Activated CD8-positive, alpha-beta memory T cell treated with anti-CD3 and anti-CD28 coated beads for 1 hour (primary cell): ENCODE measurements at places on chromosomes 12 and 14.

GRCh38 chr14:51527073-51527472 lies 124.6 kb upstream of the FRMD6 start:
- no peak for DNase-seq

DNA sequence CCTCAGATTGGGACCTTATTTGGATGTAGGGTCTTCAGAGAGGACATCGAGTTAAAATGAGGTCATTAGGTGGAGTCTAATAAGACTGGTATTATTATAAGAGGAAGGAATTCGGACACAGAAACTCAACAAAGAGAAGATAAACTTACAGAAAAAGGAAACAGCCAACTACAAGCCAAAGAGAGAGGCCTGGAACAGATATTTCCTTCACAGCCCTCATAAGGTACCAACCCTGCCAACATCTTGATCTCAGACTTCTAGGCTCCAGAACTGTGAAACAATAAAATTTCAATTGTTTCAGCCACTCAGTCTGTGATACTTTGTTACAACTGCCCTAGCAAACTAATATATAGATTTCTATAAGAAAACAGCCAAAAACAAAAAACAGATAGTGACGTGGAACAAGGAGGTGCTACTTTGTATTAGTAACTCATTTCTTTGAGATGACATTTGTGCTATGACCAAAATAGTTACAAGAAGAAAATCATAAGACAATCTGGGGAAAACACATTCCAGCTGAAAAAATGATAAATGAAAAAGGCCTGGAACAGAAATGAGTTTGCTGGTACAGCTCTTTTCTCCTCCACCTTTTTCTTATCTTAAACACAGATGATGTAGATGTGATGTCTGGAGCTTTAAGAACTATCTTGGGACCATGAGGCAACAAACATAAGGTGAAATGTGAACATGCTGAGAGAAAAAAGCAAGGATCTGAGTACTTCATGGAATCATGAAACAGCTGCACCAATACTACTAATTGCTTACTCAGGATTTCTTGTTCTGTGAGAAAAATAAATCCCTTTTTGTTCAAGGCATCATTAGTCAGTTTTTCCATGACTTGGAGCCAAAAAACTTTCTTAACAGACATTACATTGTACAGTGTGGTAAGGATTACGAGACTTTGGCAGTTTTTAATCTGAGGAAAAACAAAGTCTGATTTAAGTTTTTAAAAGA lies 243.2 kb downstream of the ANO6 start:
- DNase-seq, result no peak

DNA sequence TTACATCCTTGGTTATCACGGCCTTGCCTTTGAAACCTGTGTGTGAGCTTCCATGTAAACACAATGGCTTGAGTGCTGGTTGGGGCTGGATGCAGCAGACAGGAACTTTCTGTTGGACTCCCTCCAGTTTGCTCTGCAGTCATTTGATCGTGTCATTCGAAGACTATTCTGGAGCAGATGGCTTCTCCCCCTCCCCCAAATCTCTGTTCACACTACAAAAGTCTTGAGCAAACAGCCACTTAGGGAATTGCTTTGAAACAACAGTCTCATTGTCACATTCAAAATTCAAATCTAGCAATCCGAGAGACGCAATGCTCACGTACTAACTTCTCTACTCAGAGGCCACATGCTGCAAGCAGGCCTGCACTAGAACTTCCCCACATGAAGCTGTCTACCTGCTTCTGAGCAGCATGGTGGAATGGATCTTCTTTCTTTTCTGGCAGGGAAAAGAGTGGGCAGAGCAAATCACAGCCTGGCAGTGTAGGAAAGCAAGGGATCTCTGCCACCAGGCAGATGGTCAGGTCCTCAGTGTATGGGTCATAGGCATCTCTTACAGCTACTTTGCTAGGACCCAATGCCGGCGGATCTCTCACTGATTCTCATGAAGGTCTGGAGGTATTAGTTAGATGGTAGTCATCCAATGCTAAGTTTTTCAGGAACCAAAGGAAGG lies 214.2 kb downstream of the PPM1H start:
- DNase-seq, result no peak

DNA sequence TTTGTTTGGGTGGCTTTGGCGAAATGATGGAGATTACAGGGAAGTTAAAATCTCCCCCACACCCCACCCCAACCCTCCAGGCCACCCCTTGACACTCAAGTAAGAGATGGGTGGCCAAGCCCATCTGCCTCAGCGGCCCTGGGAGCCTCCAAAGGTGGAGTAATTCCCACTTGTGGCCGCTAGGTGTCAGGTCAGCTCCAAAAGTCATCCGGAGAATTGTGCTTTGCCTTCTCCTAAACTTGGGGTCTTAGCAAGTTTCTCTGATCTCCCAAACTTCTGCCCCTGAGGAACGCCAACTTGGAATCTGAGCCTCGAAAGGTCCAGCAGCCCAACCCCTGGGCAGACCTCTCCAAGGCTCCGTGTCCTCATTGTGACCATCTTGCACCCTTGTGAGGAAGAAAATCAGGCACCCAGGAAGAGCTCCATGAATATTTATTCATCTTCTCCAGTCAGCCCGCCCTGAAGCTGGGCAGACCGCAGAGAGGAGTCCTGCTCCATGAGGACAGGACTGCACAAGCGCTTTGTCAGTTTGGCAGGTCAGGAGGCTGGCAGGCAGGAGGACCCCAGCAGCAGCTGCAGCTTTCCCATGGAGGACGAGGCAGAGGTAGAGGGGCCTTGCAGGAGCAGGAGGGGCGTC lies 46.7 kb downstream of the LRRC74A start:
- DNase-seq, result peak; percentile 46

DNA sequence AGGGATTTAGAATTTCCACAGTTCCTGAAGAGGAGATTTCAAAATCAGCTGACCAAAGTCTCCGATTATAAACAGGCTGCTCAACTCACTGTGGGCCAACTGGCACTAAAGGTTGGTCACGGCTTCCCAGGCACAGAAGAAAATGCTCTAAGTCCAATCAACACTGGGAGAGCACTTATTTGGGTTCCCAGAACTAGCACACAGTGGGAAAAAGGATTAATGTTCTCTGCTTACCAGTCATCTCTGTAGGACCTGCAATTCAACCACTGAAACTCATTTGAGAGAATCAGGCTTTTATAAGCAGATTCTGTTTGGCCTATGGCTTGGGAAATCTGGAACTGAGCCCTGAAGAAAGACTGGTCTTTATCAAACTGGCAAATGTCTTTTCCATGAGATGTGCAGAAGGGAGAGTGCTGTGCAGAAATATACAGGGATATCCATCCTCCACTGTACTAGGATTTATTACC lies 49.4 kb downstream of the ABCC9 start:
- DNase-seq, result no peak

DNA sequence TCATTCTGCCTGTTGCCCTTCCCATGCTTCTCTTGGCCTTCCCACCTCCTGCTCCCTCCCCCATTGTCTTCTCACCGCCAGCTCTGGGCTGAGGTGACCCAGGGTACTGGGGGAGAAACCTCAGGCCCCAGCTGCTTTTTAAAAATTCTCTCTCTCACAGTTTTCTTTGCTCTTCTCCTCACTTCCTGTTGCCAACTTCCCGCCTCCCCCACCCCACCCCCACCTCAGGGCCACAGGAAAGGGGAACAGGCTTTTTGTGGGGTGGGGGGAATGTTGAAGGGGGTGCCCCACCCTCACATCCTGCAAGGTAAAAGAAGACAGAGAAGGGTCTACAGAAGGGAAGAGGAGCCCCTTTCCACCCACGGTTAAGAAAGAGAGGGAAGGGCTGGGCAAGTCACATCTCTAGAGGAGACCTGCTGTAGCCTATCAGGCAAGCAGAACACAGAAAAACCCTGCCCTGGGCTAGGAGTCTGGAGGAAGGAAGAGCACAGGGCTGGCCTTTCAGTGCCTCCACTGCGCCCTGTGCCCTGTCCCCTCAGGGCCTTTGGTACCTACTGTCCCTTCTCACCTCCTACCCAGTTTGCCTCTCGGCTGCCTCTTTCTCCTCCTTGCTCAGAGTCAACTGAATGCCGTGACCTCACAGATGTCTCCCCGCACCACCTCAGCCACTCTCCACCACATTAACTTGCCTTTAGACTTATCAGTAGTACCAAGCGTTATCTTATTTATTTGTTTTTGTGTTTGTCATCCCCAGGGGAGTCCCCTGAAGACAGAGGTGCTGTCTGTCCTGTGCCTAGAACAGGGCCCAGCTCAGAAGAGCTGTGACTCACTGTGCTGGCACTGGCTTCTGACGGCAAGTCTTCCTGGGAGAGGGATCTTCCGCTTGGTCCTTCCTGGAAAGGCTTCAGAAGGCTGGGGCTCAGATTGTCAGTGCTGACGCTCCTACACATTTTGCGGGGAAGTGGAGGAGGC lies 1.7 kb downstream of the ARHGAP9 start:
- DNase-seq, result no peak

- no peak for DNase-seq
Observed at GRCh38 chr14:21367582-21368144, 16.2 kb downstream of the SUPT16H start.

GRCh38 chr12:121301876-121302275 lies 5.4 kb upstream of the CAMKK2 start:
- DNase-seq, result no peak

GRCh38 chr12:1851151-1851701 lies 30.9 kb downstream of the LRTM2 start:
- no peak for DNase-seq

- no peak for DNase-seq
Observed at GRCh38 chr12:82326905-82327503, 31.2 kb downstream of the CCDC59 start.

GRCh38 chr14:46964378-46964777 lies 312.8 kb upstream of the RPL10L start:
- no peak for DNase-seq

GRCh38 chr12:56951582-56952339 lies 5.6 kb downstream of the RDH16 start:
- DNase-seq, result no peak

DNA sequence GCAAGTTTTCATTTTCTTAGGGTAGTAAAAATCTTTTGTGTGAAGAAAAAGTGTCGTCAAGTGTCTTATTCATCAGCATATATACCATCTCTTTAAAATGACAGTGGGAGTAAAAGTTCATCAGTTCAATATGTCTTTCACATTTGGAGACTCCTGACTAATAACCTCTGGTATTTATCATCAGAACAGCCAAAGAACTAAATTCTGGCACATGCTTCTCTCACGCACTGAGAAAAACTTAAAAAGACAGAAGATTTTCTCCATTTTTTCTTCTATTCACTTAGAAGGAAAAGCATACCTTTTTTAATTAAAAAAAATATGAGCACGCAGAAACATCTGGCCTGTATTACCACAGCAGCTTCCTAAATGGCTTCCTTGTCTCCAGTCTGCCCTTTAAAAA lies 265.7 kb downstream of the AKAP6 start:
- DNase-seq, result no peak

DNA sequence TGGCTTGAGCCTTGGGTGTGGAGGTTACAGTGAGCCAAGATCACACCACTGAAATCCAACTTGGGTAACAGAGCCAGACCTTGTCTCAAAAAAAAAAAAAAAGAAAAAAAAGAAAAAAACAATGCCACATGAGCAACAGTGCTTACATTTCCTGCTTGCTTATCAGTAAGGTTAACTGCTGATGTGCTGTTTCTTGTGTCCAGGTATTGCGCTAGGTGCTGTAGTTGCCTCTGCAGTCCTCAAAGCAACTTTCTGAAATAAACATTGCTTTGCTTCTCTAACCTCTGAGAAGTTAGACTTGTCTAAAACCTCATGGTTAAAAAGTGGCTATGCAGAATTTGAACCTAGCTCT lies 24.7 kb downstream of the RNF34 start:
- DNase-seq, result no peak

DNA sequence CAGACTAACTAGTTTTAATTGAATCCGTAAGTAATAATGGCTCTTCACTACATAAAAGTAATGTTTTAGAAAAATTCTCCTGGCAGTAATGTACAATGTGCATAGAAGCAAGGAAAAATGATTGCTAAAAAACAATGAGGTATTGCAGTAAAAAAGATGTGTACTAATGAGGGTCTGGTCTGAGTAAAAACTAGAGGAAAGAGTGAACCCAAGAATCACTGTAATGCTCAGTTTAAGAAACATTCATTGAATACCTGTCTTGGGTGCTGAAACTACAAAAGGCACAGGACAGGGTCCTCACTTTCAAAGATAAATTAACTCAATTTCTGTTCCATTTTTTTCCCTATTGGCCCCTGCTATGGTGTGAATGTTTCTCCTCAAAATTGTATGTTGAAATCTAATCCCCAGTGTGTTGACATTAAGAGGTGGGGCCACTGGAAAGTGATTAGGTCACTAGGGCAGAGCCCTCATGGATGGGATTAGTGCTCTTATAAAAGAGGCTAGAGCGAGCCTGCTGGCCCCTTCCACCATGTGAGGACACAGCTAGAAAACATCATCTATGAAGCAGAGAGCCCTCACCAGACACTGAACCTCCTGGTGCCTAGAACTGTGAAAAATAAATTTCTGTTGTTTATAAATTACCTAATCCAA lies 51.6 kb downstream of the RPS6KA5 start:
- no peak for DNase-seq

DNA sequence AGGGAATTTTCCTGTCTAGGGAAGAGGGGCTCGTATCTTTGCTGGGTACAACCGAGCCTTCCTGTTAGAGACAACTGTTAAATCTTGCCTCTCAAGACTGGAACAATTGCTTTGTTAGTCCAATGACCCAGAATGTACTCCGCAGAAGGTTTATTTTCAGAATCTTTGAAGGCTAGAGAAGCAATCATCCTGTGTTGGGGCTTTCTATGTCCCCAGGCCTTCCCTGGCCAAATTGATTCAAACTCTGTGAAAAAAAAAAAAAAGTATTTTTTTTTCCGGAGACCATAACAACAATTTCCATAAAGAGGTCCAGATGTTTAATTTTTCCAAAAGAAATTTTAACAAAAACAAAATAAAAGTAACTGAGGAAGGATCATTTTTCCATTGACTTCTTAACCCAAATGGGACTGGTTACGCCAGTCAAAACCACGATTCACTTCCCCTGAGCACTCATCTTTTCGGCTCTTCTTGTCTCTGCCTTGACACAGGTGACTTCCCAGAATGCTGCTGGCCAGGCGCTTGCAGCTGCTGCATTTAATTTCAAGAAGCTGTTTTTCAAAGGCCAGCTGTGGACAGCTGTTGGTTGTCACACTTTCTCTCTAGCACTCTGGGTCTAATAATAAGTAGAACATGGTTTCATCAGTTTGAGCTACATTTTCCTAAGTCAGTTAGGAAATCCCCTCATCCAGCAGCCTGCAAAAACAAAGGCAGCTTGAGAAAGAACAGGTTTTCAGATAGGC lies 81.6 kb upstream of the MANSC4 start:
- no peak for DNase-seq

DNA sequence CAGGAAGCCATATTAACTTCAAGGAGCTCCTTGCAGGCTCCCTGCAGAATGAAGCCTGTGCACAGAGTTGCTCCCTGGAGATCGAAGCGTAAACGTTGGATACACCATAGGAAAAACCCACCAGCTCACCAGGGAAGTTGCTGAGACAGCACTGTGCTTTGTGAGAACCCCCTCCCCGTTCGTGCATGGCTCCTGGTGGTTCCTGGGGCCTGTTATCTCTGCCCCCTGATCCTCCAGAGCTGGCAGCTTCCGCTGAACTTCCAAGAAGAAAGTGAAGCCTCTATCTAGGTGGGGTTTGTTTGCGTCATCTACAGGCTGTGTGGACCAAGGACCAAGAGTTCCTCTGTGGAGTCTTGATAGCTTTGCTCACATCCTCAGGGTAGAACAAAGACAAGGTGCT lies 2.4 kb upstream of the CCDC85C start:
- no peak for DNase-seq

GRCh38 chr12:9240776-9241175 lies 32.6 kb upstream of the PZP start:
- DNase-seq, result no peak
